ENCODE measurements at places on chromosomes 1 and 21.

DNA sequence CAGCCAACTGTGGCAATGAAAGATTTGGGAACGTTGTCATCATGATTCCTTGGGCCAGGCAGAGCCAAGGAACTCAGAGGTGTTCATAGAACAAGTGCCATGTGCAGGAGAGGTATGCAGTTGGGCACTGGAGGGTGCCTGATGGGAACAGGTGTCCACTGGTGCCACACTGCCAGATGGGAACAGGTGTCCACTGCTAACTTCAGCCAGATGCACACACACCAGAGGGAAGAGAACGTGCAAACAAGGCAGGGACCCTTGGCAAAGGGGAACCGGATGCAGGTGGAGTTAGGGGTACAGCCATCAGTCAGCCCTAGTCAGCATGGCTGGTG is 13.5 kb downstream of the OLFML2B start:
- no peak for DNase-seq

GRCh38 chr21:27298465-27298864 is 331.6 kb upstream of the ADAMTS5 start:
- no peak for DNase-seq

DNA sequence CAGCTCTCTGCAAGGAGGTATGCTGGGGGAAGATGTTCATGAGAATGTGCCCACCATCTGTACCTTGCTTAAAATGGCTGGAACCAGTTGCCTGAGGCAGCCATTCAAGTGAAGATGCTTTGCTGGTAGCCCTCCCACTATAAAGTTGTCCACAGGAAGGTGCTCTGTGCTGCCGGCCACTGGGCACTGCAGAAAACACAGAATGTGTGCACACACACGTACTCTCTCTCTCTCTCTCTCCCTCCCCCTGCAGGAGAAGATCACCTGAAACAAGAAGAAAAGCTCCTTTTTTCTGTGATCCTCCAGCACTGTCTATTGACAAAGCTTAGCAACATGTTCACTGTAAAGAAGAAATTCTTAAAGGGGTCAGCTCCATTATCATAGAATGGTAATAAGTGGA is 134.8 kb downstream of the PIGK start:
- no peak for DNase-seq

GRCh38 chr1:227391879-227392278 is 73.6 kb upstream of the CDC42BPA start:
- no peak for DNase-seq

DNA sequence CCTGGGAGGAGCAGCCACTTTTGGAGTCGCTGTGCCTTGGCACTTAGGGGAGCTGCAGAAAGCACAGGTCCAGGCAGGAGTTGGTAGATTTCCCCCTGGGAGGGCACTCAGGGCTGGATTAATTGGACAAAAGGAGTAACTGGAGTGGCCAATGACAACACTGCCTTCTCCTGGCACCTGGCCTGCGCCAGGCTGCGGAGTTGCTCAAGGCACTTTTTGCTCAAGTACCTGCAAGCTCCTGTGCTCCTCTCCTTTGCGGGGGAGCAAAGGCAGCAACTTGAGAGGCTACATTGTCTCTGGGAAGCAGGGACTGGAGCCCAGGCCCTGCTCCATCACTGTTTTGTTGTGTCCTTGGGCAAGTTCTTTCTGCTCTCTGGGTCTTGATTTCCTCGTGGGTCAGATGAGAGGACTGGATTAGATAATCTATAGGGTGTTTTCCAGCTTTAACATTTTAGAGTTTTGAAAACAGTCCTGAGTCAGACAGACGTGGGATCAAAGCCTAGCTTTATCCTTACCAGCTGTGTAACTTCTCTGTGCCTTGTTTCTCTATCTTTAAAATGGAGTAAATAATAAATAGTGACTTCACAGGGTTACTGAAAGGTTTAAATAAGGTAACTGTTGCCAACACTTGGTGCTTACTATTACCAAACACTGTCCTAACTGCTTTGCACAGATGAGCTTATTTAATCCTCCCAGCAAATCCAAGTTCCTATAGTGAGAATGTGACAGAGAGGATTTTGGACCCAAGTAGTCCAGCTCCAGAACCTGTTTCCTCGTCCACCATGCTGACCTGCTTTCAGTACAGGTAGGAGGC is 18.0 kb upstream of the GRHL3 start:
- no peak for DNase-seq

- peak; percentile 25 for DNase-seq
These were observed 13.4 kb downstream of the SPOCD1 start for GRCh38 chr1:31802190-31803150.

GRCh38 chr1:87449348-87449963 is 120.8 kb downstream of the LMO4 start:
- DNase-seq, result peak; percentile 16

- DNase-seq, result no peak
These were observed 10.4 kb downstream of the NUAK2 start for GRCh38 chr1:205310976-205311704.

DNA sequence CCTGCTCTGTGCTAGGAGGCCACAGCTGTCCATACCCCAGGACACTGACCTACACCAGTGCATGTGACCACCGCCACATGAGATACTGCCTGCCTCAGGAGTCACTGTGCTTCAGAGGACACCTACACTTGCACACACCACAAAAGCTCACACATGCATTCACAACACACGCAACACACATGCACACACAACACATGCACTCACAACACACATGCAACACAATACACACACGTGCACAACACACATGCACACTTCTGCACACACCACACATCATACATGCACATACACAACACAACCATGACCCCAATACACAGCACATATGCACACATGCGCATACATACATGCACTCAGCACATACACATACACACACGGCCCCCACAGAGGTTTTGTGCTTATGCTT is 28.7 kb upstream of the BACE2 start:
- no peak for DNase-seq

DNA sequence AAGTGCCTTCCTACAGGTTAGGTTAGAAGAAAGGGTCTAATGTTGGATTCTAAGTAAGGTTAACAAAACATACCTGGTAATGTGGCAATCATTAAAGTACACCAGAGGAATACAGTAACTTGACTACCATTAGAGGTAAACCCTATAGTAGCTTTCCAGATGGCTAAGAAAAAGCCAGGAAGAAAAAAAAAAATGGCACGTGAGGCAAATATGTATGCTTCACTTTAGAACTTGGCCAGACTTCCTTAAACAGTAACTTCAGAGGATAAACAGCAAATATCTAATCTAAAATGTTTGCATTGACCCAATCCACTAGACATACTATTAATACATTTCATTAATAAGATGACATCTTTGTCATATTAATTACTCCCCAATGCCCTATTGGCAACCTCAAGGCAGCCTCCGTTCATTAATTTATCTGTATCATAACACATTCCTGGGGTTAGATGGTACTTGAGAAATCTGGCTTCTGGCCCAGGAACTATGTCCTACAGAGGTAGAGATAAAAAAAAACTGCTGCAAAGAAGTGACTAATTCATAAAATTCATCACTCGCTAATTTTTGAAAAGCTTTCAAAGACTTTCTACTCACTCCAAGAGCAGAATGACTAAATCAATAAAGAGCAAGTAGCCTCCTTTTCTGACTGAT is 5.8 kb downstream of the DCAF8 start:
- peak; percentile 81 for DNase-seq

GRCh38 chr1:100989306-100990077 is 36.1 kb downstream of the DPH5 start:
- DNase-seq, result peak; percentile 82

GRCh38 chr1:47186267-47187185 is 3.3 kb downstream of the PDZK1IP1 start:
- no peak for DNase-seq

DNA sequence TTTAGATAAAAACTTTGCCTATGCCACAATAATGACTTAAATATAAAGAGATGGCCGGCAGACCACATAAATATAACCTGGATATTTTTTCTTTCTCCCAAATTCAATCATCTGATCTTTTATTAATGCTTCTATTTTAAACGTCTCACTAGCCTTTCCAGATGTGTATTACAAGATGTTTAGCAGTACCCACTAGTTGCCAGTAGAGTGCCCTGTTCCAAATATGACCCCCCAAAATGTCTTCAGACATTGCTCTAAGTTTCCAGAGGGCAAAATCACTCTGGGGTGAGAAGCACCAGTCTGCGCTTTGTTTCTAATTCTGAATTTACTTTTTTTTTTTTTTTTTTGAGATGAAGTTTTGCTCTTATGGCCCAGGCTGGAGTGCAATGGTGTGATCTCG is 268.1 kb downstream of the GRIK1 start:
- no peak for DNase-seq

- peak; percentile 83 for DNase-seq
These were observed 3.0 kb upstream of the RGS2 start for GRCh38 chr1:192805832-192806323.

DNA sequence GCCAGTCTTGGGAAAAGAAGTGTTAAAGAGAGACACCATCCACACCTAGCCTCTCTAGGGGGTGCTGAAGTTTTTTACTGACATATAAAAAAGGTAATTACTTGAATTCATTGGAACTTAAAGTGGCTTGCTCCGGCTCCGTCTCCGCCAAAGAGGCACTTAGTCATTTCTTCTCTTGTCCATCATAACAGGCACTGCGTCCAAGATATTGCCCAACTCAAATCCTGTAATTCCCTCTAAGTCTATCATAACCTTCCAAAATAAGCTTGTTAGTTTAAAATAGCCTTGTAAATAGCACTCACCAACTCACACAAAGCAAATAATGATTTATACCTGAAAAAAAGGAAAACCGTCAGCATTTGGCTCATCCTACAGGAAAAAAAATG is 160.5 kb downstream of the ZBTB18 start:
- no peak for DNase-seq

GRCh38 chr1:3368059-3368458 is 86.4 kb upstream of the ARHGEF16 start:
- no peak for DNase-seq

GRCh38 chr1:41418857-41419583 is 57.8 kb downstream of the FOXO6 start:
- DNase-seq, result peak; percentile 78

DNA sequence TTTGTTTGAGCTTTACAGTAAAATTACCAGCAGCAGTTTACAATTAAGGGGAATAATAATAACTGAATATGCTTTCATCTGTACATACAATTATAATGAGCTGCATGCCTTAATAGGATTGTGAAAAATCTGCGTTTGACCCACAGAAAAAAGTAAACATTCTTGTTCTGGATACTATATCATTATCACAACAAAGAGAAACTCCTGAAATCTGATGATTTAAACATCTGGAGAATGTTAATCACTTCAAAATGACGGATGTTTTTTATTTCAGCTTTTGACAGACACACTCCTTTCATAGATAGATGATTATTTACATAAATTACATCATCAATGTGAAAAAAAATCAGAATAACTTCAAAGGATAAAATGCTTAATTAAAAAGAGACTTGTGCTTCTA is 58.5 kb downstream of the TYW3 start:
- DNase-seq, result peak; percentile 31

DNA sequence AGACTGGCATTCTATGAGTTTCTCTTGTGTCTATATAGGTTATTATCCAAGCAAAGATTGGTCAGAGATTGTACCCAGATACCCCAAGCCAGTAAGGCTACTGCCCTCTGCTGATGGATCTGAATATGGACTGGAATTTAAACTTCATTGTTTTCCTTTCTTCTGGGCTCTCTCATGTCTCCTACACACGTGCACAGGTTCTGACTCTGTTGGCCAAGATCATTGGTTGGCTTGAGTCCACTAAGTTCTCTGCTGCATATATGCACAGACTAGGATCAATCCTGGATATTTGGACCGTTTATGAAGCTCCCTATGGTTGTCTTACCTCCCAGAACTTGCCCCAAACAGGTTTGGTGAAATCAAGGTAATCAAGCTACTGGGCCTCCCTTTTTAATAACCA is 69.7 kb downstream of the CC2D1B start:
- DNase-seq, result peak; percentile 58

DNA sequence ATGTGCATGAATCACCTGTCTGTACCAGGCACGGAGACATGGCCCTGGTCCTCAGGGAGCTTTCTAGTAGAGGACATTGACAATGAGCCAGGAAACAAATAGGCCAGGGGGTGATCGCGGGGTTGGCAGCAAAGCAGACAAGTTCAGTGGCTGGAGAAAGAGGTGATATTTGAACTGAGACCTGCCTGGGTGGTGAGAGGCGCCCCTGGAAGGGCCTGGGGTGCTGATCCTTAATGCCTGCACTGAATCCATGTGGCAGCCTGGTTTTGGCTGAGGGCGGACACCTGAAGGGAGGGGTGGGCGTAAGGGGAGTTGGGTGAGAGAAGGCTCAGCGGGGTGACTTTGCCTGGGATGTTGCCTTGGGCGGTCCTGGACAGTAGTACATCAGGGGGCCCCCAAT is 35.9 kb downstream of the URB2 start:
- DNase-seq, result no peak

DNA sequence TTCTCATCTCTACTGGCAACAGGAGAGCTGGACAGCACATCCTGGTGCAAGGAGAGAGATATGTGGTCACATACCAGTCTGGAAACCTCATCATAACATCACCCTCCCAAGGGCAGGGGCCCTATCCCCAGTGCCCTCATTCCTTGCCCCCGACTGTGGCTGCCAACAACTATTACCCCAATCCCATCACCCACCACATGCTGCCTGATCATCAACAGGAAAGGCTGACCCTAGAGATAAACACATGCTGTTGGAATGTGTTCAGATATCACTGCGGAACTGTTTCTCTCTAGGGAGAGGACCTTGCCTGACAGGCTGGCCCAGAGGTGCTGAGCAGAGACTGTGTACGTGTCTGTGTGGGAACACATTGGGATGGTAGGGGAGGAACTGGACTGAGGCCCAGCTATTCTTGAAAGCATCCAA is 4.5 kb upstream of the INKA2 start:
- DNase-seq, result peak; percentile 92

- DNase-seq, result no peak
These were observed 225.3 kb downstream of the MRPL39 start for GRCh38 chr21:25381936-25382452.

- DNase-seq, result no peak
These were observed 114.5 kb downstream of the CRYAA start for GRCh38 chr21:43283136-43283924.

- DNase-seq, result peak; percentile 9
These were observed 4.0 kb upstream of the ZBTB18 start for GRCh38 chr1:244046907-244047611.

- DNase-seq, result no peak
These were observed 102.2 kb downstream of the RGL1 start for GRCh38 chr1:183907070-183907469.

GRCh38 chr1:2127187-2128145 is 67.1 kb downstream of the FAAP20 start:
- no peak for DNase-seq

DNA sequence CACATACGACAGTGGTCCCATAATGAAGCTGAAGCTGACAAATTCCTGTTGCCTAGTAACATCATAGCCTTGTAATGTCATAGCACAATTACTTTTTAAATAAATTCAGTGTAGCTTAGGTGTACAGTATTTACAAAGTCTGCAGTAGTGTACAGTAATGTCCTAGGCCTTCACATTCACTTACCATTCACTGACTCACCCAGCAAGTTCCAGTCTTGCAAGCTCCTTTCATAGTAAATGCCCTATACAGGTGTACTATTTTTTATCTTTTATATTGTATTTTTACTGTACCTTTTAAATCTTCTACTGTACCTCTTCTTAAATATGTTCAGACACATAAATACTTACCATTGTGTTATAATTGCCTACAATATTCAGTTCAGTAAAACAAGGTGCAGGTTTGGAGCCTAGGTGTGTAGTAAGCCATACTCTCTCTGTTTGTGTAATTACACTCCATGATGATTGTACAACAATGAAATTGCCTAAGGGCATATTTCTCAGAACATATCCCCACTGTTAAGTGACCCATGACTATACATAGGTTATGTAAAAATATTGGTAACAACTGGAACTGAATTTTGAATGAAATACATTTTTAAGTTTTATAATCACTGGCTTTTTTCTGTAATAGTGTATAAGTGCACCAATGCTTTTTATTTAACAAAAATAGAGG is 33.5 kb upstream of the ADAM30 start:
- DNase-seq, result no peak
